ENCODE measurements at places on chromosomes 7 and 10.
A peak's percentile ranks its signal among the peaks of the same experiment; 100 is the strongest.

DNA sequence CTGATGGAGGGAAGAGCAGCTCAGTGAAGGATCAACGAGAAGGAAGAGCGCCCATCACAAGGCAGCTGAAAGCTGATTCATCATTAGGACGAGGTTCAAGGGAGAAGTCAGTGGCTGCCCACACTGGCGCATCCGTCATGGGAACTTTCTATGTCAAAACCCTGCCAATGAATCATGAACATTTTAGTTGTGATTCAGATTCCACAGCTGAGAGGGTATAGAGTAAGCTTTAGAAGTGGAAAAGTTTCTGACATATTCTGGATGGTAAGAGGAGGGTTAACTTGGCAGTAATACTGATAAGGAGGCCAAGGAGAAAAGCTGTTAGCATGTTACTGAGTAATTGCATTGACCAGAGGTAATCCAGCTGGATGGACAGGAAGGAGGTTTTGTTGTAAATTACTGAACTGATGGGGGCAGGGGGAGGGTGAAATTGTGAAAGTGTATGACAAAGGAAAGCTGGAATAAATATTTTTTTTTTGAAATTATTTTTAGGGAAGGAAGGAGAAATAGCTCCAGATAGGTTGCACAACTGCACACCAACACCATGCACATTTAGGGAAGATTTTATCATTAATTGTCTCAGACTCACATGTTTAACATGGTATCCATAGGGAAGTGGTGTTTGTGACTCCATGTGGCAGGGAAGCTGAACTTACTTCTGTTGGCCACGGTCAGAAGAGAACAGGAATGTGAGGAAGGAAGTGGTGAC is 78.3 kb upstream of the NRP1 start:
- no peak for DNase-seq

DNA sequence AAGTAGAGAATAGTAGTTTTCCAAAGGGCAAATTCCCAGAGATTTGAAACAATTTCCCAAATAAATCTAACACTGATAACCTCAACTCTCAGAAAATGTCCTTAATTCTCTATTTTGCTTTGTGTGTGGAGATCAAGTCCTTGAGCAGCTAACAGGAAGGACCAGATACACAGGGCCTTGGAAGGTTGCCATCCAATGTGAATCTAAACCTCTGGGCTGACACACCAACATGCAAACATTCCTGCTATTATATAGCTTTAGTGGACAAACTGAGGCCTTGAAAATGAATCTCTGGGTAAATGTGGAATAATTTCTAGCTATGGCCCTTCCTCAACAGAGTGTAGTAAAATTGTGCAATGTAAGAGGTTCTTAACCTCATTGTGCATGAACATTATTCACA is 44.1 kb upstream of the PARD3 start:
- DNase-seq: no peak

DNA sequence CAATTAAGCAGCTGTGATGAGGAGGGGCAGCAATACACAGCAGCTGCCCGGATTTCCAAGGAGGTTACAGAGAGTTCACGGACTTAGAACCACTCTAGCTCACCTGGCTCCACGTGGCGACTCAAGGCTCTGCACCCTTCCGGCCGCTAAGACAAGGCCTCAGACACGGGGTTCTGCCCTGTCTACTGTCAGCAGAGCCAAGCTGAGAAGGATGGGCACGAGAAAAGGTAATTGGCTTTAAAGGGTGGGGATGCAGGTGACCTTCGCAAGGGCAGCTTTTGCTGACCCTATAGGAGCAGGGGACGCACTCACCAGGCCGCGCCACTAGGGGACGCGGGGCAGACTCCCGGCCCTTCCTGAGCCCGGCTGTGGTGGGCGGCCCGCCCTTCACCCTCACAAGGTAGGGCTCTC is 152.4 kb downstream of the KIF20B start:
- no peak for DNase-seq

GRCh38 chr7:28984217-28984616 is 26.1 kb upstream of the TRIL start:
- no peak for DNase-seq

DNA sequence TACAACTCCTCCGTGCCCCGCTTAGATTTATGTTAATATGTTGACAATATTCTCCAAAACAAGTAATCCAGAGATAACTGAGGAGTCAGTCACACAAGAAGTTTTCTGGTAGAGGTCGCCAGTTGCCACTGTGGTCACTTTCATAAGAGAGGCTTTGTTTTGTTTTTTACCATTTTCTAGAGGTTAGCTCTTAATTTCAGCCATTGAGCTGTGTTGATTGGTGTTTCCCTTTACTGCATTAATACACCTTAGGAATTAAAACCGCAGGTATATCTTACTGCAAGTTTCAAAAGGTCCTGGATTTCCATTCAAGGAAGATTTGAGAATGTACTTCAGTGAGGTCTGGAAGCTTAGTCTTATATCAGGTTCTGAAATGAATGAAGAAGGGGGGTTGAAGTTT is 3.5 kb downstream of the BMI1 start:
- DNase-seq: no peak

- DNase-seq: no peak
Measured at GRCh38 chr10:83274088-83274487, 865.2 kb upstream of the GHITM start.

DNA sequence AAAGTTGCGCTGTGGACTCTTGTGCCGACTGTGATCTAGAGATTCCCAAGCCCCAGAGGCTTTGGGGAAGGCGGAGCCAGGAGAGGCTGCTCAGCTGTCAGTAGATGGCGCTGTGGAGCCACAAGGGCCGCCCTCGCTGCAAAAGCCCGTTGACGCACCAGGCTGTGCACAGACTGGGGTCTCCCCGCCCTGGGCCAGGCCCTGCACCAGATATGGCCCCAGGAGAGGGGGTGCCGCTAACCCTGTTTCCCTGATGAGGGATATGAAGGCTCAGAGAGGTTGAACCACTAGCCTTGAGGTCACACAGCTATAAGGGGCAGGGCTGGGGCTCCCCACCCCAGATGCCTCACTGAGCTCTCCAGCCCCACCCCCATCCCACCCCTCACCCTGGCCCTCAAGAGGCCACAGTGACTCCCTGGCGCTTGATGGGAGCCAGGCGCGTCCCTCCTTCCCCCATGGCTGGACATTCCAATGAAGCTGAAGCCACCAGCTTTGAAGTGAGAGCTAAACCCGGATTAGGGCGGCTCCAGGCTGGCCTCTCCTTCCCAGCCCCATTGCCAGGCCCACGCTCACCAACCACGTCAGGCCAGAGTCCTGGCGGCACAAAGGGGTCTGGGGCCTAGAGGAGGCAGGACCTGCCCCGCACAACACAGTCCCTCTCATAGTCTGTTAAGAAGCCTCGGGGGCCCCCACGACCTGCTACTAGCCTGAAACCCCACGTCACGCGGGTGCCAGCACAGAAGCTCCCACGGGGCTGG is 26.4 kb downstream of the MYL10 start:
- peak; percentile 13 for DNase-seq

- DNase-seq: no peak
Measured at GRCh38 chr10:13046851-13047528, 45.5 kb upstream of the CCDC3 start.

- DNase-seq: no peak
Measured at GRCh38 chr10:30481603-30482002, 47.6 kb downstream of the MAP3K8 start.

All from effector memory CD4-positive, alpha-beta T cell (primary cell).